ENCODE measurements at places on chromosomes 6 and 20.
A peak's percentile ranks its signal among the peaks of the same experiment; 100 is the strongest.

DNA sequence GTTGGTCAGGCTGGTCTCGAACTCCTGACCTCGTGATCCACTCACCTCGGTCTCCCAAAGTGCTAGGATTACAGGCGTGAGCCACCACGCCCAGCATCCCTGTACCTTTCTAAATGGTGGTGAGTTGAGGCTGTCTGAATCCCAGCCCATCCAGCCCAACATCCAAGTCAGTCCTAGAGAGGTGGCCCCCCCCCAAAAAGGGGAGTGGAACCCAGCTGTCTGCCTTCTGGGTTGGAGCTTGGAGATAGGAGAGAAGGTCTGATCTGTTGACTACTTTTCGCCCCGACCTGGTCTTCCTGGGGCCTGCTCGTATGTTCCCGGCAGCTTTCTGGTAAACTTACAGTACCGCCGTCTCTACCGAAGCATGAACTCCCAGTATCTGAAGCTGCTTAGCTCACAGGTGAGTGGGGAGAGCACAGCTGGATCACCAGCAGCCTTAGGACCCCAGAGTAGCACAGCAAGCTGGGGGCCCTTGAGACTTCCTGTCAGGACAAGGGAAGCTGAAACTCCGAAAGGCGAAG is 5.6 kb downstream of the CTSA start:
- DNase-seq, result no peak

- no peak for DNase-seq
Measured at GRCh38 chr20:719816-720215, 44.2 kb upstream of the SCRT2 start.

DNA sequence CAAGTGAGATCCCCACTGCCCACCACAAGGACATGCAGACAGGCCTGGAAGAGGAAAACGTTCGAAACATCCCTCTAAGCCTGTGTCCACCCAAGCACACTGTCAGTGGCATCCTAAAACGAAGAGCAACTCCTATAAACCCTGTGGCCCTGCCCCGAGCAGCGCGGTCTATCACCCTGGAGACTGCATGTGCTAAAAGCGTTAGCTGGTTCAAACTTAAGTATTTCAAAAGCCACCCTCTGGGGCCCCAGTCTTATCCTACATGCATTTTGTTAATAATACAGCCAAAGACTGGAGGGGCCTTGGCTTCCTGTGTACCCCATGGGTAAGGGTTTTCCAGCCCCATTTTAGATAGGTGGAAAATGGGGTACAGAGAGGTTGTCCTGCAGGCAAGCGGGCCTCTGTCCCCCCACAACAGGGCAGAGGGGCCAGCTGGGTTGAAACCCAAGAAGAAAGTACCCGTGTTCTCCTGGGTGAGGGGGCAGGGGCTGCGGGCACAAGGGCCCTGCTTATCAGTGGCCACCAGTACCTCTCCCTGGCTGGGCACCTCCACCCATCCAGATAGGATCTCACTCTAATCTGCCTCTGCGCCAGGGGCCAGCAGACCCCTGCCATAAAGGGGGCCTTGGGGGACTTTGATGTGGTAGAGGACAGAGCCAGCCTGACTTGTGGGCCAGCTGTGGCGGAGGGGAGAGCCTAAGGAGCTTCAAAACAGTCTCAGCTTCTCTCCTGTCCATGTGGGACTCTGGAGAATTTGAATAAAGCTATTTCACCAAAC is 28.3 kb downstream of the PREX1 start:
- no peak for DNase-seq

GRCh38 chr6:87518453-87518852 is 45.7 kb downstream of the SLC35A1 start:
- no peak for DNase-seq

DNA sequence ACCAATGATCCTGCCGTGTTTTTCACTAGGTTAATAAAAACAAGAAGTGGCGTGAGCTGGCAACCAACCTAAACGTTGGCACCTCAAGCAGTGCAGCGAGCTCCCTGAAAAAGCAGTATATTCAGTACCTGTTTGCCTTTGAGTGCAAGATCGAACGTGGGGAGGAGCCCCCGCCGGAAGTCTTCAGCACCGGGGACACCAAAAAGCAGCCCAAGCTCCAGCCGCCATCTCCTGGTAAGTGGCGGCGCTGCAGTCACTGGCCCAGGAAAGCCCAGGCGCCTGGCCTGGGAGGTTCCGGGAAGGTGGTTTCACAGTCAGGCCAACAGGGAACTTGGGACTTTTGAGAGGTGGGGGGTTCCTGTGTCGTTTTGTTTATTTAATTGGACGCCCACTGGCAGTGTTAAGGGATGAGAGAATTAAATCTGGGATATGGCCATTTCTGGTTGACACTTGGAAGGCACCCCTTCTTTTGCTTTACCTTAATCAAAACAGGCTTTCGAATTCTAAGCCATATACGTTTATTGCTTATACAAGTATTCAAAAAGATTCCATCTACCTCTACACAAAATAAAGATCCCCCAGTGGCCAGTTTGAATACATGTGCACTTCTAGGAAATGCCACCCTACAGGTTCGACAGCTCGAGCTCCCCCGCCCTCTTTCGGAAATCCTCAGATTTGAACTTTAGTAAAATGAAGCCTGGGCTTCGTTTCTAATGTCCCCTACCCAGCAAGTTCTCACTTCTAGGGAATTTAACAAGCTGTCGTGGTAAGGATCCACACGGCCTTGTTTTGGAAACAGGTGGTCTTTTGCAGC is 138.9 kb downstream of the TMEM242 start:
- peak; percentile 65 for DNase-seq

GRCh38 chr6:39166912-39167290 is 51.9 kb upstream of the SAYSD1 start:
- DNase-seq, result no peak

DNA sequence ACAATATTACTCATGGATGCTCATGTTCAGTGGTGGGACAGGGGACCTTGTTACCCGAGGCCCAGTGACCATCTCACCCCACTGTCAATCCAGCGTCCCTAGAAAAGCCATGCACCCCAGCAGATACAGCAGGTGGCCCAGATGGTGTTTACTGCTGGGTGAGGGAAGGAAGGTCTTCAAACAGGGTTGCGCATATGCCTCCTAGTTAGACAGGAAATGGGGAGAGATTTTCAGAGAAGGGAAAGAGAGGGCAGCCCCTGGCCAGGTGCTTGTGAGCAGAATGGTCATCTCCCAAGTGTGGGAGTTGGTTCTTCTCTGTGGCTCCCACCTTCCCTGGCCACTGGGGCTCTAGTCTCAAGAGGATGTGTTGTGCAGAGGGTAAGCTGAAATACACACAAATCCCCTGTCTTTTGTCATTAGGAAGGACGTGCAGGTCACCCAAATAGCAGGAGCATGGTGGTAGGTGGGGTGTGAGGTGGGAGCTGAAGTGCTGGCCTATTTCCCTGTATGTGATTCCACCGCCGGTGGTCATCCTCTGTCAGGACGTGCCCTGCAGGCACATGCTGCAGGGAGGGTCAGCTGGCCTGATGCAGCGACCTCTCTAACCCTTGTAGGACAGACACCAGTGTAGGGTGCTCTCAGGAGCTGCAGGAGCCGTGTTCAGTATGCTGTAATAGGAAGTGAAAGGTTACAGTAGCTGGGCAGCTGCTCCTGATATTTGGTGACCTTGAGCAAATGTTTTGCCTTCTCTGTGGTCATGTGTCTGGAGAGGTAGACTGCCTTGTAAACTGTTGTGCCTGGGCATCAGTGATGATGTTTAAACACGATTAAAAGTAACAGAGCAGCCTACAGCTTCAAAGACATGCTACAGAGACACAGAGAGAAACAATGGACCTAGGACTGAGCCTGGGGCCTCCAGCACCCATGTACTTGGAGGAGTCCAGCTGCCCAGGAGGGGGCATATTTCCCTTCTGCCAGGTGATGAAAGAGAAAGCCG is 3.2 kb upstream of the CST3 start:
- DNase-seq, result no peak

GRCh38 chr6:161200610-161201370 is 73.1 kb downstream of the AGPAT4 start:
- DNase-seq, result no peak

DNA sequence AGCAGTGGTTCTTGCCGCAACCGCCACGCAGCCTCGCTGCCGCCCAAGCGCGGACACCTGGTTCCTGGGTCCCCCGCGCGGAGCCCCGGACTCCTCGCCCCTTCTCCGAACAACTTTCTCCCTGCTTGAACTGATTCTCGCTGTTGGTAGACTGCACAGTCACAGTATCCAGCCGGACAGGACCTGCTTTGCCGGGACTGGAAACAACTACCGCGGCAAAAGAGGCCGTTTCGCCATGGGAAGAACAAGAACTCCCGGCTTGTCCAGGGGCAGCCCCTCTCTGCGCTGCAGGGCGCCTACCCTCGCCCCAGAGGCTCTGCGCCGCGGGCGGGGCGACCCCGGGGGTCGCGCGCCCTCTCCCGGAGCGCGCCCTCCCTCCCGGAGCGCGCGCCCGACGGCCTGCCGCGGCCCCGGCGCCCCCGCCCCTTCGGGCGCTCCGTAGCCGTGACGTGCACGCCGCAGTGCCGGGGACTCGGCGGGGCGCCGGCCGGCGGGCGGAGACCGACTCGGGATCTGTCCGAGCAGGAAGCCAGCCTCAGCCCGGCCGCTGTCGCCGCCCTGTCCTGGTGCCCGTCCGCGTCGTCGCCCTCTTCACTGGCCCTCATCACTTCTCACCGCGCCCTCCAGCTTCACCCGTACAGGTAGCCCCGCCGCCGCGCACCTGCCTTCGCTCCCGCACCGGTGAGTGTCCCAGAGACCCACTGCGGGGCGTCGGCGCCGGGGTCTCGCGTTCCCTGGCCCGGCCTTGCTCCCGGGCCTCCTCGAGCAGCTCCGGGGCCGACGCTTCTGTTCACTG is at the start of gene MYO6:
TSS of gene MYO6 (plus strand) at position 497 of the 796 bp plus-strand sequence. CDS start 68,309 bp downstream, outside the sequence.
- DNase-seq, result peak; percentile 24
